ENCODE measurements at places on chromosomes 7 and 10.

DNA sequence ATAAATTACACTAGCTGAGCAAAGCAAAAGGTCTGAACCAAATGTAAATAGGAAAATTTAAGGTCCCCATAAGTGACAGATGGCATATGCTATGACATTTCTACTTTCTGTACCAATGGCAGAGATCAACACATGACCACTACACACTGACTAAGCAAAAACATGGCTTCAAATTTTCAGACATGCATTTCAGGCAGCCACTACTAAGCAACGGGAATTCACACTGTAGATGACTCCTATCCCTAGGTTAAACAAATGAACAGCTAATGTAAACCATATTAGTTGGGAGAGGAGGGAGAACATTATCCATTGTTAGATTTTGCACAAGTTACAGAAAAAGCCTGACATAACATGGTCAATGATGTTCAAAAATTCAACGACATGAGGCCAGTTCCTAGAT is 11.4 kb upstream of the KIF20B start:
- no peak for DNase-seq

GRCh38 chr7:106623853-106624252 is 37.1 kb downstream of the CCDC71L start:
- DNase-seq, result no peak

GRCh38 chr10:120095875-120096274 is 203.3 kb downstream of the SEC23IP start:
- DNase-seq, result no peak

GRCh38 chr7:138842111-138842510 is 44.1 kb upstream of the ATP6V0A4 start:
- no peak for DNase-seq

GRCh38 chr7:2151237-2151636 is 81.5 kb downstream of the MAD1L1 start:
- DNase-seq, result no peak

DNA sequence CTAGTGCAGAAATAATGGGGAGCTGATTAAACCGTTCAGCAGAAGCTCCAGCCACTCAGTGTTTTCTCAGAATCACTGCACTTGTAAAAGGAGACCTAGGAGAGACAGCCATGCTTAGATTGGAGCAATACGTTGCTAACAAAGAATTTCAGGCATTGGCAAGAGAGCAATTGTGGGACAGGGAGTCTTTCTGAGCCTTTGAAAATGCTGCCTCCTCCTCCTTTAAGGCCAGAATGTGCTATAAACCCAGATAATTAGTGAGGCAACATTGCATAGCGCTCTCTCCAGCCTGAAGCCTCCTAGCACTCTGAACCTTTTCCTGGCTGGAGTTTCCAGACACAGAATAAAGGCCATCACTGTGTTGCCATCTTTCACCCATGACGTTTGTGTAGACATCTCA is 18.5 kb upstream of the PTPRN2 start:
- no peak for DNase-seq

- no peak for DNase-seq
These were observed 108.6 kb upstream of the ABI1 start for GRCh38 chr10:26969145-26969926.

DNA sequence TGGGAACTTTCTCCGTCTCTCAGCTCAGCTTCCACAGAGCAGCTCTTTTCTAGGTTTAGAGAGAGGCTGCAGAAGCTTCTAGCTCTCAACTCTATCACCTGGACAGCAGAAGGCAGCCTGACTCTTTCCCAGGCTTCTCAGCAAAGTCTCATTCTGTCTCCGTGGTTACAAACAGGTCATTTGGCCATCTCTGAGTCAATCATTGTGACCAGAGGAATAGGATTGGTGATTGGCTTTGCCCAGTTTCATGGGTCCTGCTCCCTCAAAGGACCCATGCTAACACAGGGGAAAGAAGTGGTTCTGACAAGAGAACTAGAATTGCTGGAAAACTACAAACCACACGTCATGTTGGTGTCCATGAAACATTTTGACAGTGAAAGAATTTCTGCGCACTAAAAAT is 43.6 kb downstream of the PRR15 start:
- DNase-seq, result no peak

DNA sequence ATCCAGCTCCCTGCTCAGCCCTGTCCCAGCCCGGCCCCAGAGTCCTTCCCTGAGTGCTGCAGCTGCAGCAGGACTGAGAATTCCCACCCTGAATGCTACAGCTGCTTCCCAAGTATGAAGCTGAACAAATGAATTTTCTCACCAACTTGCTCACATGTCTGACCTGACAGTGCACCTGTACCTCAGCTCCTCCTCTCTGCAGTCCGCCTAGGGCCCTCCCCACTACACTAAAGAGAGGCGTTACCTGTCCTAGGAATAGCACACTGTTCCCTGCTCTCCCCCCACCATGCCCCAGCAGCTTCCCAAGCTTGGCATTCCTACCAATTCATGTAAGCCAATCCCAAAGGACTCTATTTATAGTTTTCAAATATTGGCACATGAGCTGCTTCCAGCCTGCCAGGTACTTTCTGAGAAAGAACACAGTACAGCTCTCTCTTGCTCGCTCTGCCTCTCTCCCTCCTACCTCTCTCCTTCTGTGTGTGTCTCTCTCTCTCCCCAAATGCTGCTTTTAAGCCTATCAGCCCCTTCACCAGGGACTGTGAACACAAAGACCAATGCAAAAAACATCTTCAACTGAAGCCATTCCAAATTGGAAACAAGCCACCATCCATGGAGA is 400.1 kb downstream of the TNS3 start:
- no peak for DNase-seq

DNA sequence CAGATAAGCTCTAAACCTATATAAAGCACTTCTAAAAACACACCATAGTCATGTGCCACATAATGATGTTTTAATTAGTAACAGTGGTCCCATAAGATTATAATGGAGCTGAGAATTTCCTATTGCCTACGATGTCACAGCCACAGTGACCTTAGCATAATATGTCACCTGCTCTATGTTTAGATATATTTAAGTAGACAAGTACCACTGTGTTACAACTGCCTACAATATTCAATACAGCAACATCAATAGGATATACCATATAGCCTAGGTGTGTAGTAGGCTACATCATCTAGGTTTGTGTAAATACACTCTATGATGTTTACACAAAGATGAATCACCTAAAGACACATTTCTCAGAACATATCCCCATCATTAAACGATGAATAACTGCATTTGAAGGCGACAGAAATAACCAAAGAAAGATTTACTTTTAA is 24.5 kb downstream of the GPR22 start:
- DNase-seq, result no peak

DNA sequence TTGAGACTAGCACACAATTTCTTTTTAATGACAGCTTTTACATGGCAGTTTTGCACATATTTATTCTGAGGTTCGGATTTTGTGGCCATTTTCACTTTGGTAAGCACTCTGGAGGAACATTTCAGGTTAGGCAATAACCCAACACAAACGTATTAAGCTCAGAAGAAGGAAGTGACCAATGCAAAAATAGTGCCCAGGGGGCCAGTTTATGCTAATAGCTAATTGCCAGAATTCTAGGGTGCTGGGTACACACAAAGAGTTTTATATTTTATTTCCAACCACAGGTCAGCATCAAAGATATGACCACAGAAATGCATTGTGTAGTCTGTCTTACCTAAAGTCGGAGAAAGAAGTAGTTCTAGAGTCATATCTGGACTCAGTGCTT is 8.4 kb upstream of the AGR2 start:
- no peak for DNase-seq

- no peak for DNase-seq
These were observed 41.2 kb downstream of the COL13A1 start for GRCh38 chr10:69842882-69843281.

All from stimulated activated CD4-positive, alpha-beta T cell treated with anti-CD3 and anti-CD28 coated beads, Interleukin-15, amount 100 ng/mL, for 48 hours (primary cell).